ENCODE measurements at places on chromosomes 1 and 21. TPM values are rescaled to one million over a fixed set of nuclear protein-coding genes. Genes with fewer than 3 reads are reported as not detected.

Gene OR6K3
- total RNA-seq, result not detected

Gene UBL4B
- not detected for total RNA-seq

Gene FCGR2B
- total RNA-seq, result not detected

Gene NDUFS2
- 183 TPM for total RNA-seq

Gene ADORA1
- not detected for total RNA-seq

Gene ACTA1
- not detected for total RNA-seq

Gene FCRL2
- not detected for total RNA-seq
